Activated CD4-positive, alpha-beta T cell treated with anti-CD3 and anti-CD28 coated beads, Interleukin-2, Interleukin-6, amounts not matched to agents 100 ng/mL and 50 ng/mL, durations not matched to agents 16 hours and 8 hours (primary cell): ENCODE measurements at places on chromosomes 6 and 20.

GRCh38 chr20:18077157-18077556, 19.4 kb upstream of the OVOL2 start:
- DNase-seq: no peak

GRCh38 chr6:8556370-8557013, 121.1 kb upstream of the SLC35B3 start:
- DNase-seq: no peak

GRCh38 chr20:17226410-17227218, at the start of gene PCSK2:
Gene PCSK2, plus strand, starts transcription at chr20:17227040. Its CDS starts 266 bp downstream, at chr20:17227306.
- DNase-seq: no peak

GRCh38 chr6:140059947-140060346, 685.5 kb upstream of the CITED2 start:
- DNase-seq: no peak

DNA sequence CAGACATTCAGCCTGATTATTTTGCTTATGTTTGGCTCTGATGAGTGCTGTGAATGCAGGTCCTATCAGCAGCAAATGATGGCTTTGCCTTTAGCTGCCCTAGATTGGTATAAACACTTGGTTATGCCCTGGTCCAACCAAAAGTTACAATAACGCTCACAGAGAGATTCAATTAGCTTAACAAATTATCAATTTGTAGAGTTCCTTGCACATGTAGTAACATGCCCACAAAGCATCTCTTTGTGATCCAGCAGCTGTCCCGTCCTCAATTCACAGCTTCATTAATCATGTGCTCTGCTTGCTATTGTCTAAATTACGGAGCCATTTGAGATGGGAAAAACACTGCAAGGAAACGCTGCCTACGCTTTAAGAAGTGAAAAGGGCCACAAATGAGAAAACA, 457.9 kb downstream of the HDGFL1 start:
- DNase-seq: no peak

DNA sequence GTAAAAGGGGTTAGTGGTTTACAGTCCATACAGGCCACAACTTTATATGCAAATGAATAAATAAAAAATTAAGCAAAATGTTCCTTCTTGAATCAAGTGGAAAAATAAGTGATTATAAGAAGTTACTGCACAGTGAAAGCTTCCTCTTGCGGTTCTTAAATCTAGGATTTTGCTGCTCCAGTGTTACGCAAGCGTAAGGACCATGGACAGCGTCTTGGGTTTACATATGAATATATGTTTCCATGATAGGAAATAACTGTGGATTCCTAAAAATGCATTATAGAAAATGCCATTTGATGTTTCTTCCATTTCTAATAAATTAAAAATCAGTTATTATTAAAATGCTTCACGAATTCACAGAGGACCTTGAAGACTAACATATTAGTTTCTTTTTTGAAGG, 176.6 kb upstream of the POU3F2 start:
- peak; percentile 13 for DNase-seq

GRCh38 chr20:20286061-20286460, 81.8 kb upstream of the INSM1 start:
- DNase-seq: no peak

DNA sequence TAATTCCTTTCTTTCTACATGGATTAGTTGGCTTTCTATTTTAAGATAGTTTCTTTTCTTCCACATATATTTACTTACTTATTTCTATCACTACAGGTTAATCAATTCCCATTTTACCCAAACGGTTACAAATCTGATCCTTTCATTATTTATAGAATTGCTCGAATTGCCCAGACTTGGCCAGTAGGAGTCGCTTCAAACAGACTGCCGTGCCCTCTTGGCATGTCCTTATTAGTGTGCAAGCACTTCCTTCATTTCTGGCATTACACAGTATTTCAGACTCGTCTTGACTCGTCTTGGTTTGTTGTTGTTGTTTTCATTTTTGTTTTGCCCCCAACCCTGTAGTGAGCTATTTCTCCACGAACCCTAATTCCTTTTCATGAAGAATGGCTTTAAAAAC, 74.6 kb downstream of the SAMD3 start:
- DNase-seq: peak; percentile 14

GRCh38 chr6:166167801-166168615, at the start of gene TBXT:
Gene TBXT, minus strand, starts transcription at chr6:166167851. Its CDS starts 260 bp downstream, at chr6:166167591.
- DNase-seq: no peak

DNA sequence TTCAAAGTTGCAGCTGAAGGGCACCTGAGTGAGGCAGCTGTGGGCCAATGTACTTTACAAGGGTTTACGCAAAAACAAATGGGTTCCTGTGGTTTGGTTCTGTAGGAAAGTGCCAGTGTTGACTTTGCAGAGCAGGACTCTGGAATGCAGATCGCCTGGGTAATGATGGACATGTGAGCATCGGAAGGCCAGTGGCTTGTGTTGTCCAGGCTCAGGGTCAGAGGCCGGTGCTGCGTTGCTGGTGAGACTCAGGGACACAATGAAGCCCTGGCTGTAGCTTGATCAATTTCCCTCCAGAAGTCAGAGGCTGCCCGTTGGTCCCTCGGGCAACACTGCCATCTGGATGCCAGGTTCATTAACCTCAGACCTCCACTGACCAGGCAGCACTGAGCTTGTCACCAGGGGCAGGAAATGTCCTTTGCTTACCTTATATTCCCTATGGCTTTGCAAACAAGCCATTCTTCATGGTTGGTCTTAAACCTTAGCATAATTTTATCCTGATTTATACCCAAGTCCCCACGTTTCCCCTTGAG, 753.4 kb downstream of the QKI start:
- DNase-seq: no peak

- DNase-seq: peak; percentile 39
Measured at GRCh38 chr6:43481075-43481474, 3.7 kb downstream of the TJAP1 start.

DNA sequence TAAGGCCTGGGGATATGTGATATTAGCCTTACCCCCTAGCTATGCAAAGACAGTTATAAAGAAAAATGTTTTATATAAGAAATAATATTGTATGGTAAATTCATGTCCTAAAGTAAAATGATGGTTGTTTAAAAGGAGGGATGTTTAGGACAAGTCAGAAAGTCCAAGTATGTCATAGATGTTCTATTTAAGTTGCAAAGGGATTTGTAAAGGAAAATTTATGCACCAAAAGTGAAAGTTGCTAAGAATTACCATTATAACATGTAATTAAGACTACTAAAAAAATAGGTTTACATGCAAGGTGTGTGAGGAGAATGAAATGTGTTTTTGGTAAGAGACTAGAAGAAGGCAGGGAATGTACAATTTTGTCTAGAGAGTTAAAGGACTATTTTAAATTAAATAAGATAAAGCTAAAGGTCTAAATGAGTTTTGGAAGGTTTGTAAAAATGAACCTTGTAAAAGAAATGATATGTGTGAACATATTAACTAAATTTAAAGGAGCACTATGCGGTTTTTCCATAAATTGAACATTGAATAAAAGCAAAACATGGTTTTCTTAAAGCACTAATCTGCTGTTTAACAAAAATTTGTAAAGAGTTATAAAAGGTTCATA, 22.7 kb upstream of the GOPC start:
- no peak for DNase-seq

GRCh38 chr20:56698749-56699148, 69.6 kb downstream of the TFAP2C start:
- no peak for DNase-seq
